Activated CD4-positive, alpha-beta T cell treated with anti-CD3 and anti-CD28 coated beads, Interleukin-2, amount 50 U/mL, for 16 hours (primary cell): ENCODE measurements at places on chromosomes 7 and 10.

DNA sequence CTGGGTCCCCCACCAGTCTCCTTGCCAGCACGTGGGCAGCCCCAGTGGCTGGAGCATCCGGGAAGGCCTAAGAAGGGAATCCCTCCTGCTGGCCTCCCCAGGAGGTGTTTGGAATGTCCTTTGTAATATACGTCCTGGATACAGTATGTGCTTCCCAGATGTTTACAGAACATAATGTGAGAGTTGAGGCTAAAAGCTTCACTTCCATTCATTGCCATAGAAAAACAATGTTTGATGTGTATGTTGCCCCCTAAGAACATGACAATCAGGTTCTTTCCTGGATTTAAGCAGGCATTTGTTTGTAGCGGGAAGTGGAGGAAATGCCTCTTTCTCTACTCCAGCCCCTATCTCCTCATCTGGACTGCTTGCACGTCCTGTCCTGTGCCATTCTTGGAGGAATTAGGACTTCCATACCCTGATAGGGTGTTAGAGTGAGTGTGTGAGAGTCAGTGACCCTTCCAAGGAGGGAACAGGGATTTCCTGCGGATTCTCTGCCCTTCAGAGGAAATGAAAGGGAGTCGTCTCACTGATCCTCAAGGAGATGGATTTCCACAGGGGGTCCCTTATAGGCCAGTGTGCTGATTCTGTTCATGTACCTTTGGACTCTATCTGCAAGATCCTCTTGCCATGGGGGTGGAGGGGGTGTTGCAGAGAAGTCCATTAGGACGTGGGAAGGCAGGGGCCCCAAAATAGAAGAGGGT lies 1.2 kb downstream of the IGFBP1 start:
- no peak for DNase-seq

- DNase-seq, result peak; percentile 4
Observed at GRCh38 chr10:127715782-127716378, 21.1 kb upstream of the FOXI2 start.

DNA sequence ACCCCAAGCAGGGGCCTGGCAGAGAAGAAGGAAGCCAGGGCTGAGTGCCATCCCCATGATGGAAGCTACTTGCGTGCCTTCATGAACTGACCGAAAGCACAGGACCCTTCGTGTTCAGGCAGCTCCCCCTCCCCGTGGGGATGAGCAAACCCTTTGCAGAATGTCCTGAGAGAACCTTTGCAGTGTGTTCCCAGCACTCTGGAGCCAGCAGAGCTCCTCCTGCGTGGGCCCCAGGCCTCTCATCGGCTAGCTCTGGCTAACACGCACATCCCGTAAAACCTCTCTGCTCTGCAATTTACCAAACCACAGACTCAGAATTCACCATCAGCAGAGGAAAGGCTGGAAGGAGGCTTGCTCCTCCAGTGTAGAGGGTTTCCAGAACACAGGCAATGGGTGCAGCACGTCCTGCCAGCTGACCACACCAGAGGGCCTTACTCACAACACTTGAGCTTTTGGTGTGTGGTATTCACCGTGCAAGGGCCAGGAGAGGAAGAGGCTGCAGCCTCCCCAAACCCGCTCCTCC lies 3.1 kb downstream of the SH3PXD2A start:
- DNase-seq, result no peak

- DNase-seq, result no peak
Observed at GRCh38 chr7:149006345-149006725, 22.0 kb downstream of the PDIA4 start.

- DNase-seq, result peak; percentile 41
Observed at GRCh38 chr7:4682621-4683042, 537 bp downstream of the FOXK1 start.

GRCh38 chr10:69492746-69493462 lies 41.6 kb downstream of the TSPAN15 start:
- DNase-seq, result no peak

DNA sequence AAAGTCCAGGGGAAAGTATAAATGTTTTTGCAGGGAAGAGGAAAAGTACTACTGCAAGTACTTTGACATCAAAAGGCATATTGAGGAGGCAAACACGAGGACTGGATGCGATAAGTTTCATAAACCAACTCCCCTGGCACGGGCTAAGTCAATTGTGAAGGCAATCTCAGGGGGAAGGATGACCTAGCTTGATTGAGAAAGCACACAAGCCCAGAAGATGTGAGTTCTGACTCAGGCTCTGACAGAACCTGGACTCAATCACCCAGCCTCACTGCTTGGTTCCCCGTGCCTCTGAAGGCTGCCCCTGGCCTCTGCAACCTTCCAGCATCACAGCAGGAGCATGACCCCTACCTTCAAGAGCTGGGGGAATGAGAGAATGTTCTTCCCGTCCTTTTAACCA lies 93.2 kb upstream of the ZNF438 start:
- no peak for DNase-seq

- DNase-seq, result no peak
Observed at GRCh38 chr7:51126324-51126723, 190.3 kb downstream of the COBL start.

DNA sequence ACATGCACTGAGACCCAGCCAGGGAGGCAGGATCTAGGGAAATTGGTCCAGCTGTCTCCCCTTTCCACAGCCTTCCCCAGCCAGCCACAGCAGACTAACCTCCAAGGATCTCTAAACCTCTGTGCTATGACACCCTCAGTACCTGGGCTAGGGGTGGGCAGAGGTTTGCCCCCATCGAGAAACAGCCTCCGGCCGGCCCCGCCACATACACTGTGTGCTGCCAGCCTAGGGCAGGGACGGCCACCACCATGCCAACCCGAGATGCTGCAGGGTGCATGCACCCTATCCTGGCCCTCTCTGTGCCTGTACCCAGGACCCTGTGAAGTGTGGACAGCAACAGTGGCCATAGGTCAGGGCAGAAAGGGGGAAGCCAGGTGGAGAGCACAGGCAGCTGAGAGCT lies 58.1 kb downstream of the PARP12 start:
- no peak for DNase-seq

- DNase-seq, result no peak
Observed at GRCh38 chr7:42832667-42833066, 79.2 kb downstream of the C7orf25 start.

DNA sequence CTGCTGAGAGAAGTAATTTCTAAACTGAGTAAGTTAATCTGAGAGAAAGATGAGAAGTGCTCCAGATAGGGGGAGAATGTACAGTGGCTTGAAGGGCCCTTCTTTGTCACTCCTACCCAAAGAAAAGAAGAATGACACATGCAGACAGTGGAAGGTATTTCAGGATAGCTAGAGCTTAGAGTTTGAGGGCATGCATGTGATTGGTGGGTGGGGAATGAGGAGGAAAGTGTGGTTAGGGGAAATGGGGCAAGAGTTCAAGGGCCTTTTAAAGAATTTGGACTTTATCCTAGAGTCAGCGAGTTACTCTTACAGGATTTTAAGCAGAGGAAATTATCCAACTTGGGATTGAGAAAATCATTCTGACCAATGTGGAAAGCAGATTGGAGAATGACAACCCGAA lies 50.0 kb downstream of the ANLN start:
- no peak for DNase-seq

- no peak for DNase-seq
Observed at GRCh38 chr7:604884-605531, 85.4 kb upstream of the PDGFA start.

- DNase-seq, result no peak
Observed at GRCh38 chr7:107404740-107405537, 64.9 kb upstream of the GPR22 start.

- no peak for DNase-seq
Observed at GRCh38 chr10:129694691-129695243, 227.7 kb downstream of the MGMT start.

GRCh38 chr7:137547485-137547884 lies 204.0 kb upstream of the PTN start:
- DNase-seq, result no peak

- no peak for DNase-seq
Observed at GRCh38 chr10:56728349-56728748, 367.3 kb upstream of the ZWINT start.

GRCh38 chr7:1404898-1405548 lies 54.2 kb downstream of the MICALL2 start:
- no peak for DNase-seq

GRCh38 chr7:128115336-128115820 lies 84.1 kb upstream of the LRRC4 start:
- no peak for DNase-seq

GRCh38 chr10:13340626-13341376 lies 7.3 kb downstream of the SEPHS1 start:
- DNase-seq, result peak; percentile 12

DNA sequence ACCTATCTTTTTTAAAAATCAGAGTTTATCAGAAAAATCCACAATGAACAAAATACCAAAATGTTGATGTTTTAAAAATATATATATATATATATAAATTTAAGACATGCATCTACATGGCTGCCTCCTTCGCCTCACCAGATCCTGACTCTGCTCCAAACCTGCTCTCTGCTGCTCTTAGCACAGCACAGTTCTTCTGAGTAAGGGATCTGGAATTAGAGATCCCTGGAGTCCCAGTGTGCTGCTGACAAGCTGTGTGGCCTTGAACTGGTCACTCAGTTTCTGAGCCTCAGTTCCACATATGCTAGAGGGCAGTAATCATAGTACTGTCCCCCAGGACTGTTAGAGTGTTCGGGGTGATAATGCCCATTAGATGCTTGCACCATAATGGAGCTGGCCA lies 53.1 kb upstream of the AQP1 start:
- no peak for DNase-seq

DNA sequence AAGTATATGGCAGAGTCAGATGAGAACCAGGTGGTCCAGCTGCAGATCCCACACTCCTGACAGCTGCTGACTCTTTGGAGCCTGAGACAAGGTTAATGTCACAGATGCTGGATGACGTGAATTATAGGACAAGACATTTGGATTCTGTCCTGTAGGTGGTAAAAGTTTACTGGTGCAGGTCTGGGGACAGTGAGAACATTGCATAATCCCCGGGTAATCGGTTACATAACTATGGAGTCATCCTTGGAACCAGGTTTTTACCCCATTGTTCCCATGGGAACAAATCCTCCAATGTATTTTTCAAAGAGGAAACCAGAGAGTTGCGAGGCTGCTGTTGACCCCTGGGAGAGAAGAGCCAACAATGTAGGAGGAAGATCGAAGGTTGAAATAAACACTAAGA lies 27.5 kb upstream of the ZCCHC24 start:
- DNase-seq, result no peak

GRCh38 chr7:24290004-24290641 lies 6.1 kb downstream of the NPY start:
- DNase-seq, result peak; percentile 78

- DNase-seq, result no peak
Observed at GRCh38 chr7:33157781-33158180, 28.4 kb downstream of the BBS9 start.

GRCh38 chr10:74022926-74023629 lies 25.2 kb downstream of the VCL start:
- DNase-seq, result peak; percentile 41

DNA sequence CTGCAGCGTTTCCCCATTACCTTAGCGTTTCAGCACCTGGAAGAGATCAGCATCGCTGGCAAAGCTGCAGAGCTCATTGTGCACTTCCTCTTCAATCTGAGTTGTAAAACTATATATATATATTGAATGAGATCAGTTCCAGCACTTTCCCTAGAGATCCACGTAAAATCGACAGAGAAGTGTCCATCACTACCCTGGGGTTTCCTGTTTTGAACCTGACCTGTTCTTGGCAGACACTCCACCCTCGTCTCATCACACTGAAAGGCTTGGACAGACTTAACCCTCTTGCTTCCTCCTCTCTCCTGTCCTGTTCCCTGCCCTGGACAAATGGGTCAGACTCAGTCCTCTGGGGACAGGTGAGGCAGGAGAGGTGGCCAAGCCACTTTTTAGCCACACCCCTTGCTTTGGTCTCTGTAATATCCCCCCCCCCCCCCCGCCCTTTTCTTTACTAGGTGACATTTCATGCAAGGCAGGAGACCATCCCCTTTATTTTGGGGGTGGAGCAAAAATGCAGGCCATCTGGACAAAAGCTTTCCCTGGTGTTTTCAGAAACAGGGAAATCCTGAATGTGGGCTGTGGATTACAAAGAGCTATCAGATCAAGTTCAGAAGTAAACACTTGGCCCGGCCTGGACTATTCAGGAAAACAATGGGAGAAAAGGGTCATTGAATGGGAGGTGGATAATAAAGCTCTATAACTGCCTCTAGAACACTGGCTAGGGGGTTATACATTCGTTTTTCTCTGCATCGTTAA lies 83.7 kb upstream of the KDM7A start:
- DNase-seq, result no peak

GRCh38 chr10:124621637-124622036 lies 122.5 kb downstream of the FAM53B start:
- no peak for DNase-seq

- DNase-seq, result no peak
Observed at GRCh38 chr10:60955957-60956425, 12.0 kb upstream of the RHOBTB1 start.

DNA sequence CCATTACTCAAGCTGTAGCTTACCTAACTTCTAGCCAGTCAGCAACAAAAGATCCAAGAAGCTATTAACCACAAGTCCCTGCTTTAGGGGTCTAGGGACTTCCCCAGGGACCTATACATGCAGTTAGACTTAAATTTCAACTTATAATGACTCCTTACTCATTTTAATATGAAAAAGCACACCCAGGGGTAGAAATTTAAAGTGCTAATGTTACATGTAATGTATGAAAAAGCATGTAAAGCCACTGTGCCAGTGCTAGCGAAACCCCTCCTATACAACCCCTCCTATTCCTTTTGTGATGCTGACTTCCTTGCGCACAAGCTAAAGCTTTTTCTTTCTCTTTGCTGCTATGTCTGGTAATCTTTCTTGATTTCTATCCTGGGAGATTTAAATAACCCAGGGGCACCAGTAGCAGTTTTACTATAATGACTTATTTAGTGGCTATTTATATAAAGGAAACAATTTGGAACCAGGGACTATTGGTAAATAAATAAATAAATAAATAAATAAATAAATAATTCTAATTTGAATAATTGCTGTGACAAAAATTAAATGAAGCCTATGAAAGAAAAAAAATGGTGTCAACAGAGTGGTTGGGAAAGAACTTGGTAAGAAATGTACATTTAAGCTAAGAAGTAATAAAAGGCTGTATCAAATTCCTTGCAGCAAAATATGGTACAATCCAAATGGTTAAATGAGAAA lies 110.5 kb upstream of the MAGI2 start:
- DNase-seq, result no peak

DNA sequence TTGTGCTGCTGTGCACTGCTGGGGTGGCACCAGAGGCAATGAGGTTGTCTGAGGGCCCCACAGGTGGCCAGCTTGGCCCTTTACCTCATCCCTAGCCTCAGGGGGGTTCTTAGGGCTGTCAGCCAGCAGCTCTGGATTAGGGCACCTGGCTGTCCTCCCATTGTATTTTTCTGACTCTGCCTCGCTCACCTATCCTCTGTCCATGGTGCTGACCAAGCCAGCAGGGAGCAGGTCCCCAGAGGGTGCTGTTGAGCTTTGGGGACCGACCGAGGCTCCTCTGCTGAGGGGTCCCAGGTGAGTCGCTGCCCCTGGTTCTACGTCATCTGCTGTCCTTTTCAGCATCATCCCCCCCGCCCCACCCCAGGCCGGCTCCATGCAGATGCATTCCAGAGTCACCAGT lies 32.1 kb upstream of the ZNF735 start:
- no peak for DNase-seq

GRCh38 chr7:525740-526139 lies 6.1 kb upstream of the PDGFA start:
- no peak for DNase-seq
